Left forelimb (tissue), 1 donor: ENCODE measurements at places on chromosomes 1 and 21.

- no peak for DNase-seq
These were observed 56.5 kb downstream of the WLS start for GRCh38 chr1:68175621-68176398.

GRCh38 chr1:17069452-17070162 is 15.8 kb upstream of the SDHB start:
- DNase-seq, result peak; percentile 38

- no peak for DNase-seq
These were observed 61.7 kb downstream of the ERICH3 start for GRCh38 chr1:74611887-74612286.

GRCh38 chr1:240116831-240117769 is 25.4 kb downstream of the FMN2 start:
- DNase-seq, result no peak

GRCh38 chr1:187931776-187932175 is 1103.0 kb downstream of the PLA2G4A start:
- DNase-seq, result no peak

DNA sequence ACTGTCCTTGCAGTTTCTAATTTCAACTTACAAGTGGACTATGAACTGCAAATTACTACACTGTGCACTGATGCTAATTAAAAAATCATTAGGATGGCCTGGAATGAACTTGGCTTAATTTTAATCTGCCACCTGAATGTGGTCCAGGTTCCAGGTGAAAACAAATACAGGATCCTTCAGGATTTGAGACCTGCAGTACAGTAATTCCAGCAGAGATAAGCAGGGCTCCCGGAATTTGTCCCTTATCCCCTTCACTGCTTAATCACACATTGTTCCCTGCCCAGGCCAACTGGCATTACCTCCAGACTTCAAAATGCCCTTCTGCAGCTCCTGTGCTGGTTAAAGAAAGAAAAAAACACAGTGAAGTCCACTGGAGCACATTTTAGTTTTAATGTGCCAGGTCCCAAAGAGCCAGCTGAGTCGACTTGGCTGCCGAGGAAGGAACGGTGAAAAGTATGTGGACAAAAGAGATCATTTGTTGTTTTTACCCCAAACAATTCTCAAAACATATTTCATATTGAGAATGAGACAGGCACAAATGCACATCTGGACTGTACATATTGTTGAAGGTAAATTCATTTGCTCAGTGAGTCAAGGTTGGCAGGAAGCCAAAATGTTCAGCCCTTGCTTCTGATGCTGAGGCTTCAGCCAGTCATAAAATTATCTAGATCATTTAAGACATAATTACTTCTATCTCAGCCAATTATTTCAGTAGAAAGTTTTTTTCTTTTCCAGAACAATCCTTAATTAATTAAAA is 28.3 kb downstream of the DEGS1 start:
- no peak for DNase-seq

GRCh38 chr1:173409613-173410012 is 67.5 kb upstream of the PRDX6 start:
- no peak for DNase-seq

DNA sequence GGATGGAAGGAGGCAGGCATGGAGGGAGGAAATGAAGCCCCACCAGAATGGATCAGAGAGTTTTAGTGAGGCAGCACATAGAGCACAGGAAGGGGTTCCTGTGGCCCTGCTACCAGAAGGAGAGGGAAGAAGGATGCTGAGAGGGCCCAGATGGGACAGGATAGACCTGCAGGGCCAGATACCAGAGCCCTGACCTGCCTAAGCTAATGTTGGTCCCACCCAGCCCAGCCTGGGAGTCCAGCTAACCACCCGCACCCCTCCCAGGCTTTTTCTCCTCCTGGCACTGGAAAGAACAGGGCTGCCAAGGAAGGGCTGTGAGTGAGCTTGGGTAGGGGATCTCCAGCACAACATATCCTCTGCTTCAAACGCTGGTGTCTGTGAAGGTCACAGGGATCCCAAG is 6.9 kb downstream of the NECTIN4 start:
- DNase-seq, result no peak

DNA sequence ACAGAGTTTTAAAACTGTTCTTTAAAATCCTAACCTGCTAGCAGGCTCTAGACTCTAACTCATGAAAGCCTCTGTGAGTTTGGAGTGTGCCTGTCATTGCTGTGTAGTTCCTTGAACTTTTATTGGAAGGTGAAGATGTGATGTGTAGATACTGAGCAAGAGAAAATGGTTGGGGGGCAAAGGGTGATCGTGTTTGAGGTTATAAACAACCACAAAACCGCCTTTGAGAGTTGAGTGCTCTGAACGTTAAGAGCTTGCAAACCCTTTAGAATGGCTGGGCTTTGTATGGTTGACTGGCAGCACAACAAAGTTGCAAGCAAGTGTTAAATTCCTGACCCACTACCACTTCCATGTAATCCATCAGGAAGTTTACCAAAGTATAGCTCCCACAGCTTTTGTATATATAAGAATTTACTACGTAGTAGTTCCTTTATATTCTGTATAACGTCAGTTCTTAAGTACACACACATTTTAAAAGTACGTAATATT is 19.6 kb downstream of the BACE2 start:
- DNase-seq, result no peak

DNA sequence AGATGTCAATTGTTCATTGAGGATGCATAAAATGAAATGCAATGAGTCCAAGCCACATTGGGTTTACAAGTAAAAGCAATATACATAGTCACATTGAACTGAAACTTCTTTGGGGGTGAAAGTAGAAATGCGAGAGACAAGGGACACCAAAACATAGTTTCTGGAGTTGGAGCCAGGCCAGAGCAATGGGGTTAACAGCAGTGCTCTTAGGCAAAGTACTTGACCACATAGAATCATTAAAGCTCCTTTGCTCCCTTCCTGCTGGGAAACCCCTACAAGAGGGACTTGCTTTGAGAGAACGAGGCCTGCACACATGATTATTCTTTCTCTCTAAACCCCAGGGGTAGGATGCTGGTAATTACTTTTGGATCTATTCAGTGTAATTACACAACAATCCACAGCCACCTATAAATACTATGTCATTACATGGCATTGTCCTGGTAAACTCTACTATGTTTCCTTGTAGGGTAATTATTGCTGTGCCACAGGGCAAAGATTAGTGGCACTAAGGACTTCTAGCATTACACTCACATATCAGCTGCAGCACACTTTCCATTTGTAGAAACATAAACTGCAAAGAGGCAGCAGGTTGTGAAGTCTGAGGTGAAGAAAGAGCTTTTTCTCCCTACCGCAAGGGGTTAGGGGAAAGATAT is 421.6 kb upstream of the PBX1 start:
- no peak for DNase-seq

GRCh38 chr1:54456361-54456760 is 50.2 kb upstream of the SSBP3 start:
- DNase-seq, result no peak

- no peak for DNase-seq
These were observed 52.5 kb upstream of the CR2 start for GRCh38 chr1:207401578-207401977.

- DNase-seq, result no peak
These were observed 133.7 kb downstream of the DMRTA2 start for GRCh38 chr1:50289495-50289894.

DNA sequence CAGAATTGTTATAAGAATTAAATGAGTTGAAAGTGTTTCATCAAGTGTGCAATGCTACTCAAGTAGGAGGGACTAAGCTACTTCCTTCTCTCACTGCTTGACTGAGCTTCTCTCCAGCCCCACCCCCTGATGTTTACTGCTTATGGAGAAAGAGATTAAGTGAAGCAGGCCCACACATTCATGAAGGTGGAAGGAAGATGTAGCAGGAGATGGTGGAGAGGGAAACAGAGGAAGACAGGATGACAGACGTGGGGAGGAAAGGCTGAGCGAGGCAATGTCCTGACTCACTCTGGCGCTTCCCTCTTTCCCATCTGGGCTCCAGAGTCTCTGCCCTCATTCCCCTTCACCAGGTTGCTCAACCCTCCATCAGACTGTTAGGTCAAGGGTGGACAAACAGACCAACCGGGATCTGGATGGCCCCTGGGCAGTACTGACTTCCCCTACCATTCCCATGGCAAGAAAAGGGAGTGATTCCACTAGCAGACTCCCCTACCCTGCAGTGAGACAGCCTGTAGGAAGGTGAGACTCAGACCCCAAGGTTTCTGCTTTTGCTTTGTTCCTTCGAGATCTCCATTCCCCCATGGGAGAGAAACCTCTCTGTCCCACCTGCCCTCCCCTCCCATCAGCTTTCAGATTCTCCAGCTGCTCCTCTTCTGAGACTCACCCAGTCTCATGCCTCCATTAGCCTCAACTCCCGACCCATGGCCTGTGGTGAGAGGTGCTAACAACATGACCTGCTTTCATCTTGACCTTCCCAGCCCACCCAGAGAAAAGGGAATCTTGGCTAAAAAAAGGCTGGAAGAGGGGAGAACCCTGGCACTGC is 3.1 kb upstream of the ARHGEF2 start:
- DNase-seq, result no peak

- DNase-seq, result no peak
These were observed 1.6 kb downstream of the KDM1A start for GRCh38 chr1:23020706-23021405.

- no peak for DNase-seq
These were observed 10.2 kb downstream of the SETSIP start for GRCh38 chr1:92065042-92065441.

DNA sequence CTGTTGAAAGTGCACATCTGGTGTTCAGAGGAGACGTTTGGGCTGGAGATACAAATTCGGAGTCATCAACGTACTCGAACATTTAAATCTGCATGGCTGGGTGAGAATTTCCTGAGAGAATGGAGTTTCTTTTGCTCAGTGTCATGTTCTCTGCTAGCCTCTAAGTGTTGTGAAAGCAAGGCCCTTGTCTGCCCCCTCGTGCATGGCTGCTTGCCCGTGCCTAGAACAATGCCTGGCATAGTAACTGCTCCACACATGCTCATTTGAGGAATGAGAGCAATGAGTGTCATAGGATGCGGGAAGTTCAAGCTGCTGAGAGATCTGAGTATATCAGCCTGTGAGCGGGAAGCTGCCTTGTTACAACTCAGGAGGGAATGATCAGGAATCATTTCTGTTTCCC is 171.1 kb upstream of the CSF3R start:
- DNase-seq, result no peak

GRCh38 chr1:93907718-93908117 is 1.5 kb downstream of the GCLM start:
- no peak for DNase-seq

GRCh38 chr1:96749618-96750017 is 28.0 kb downstream of the PTBP2 start:
- DNase-seq, result no peak

DNA sequence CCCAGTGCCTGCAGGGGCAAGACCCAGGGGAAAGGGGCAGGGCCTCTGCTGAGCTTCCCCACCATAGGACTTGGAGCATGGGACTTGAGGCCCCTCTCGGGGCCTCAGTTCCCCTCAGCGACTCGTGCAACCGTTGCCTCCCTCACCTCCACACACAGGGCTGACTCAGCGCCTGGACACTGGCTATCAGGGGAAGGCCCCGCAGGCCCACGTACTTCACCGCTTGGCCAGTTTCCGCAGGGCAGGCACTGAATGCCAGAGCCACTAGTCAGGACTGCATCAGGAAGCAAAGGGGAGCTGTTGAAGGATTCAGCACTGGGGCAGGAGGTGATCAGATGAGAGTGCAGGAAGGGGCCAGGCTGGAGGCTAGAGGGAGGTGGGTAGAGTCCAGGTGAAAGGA is 15.5 kb upstream of the FAM131C start:
- DNase-seq, result no peak

- no peak for DNase-seq
These were observed 470.9 kb downstream of the LRRIQ3 start for GRCh38 chr1:73727036-73727435.

DNA sequence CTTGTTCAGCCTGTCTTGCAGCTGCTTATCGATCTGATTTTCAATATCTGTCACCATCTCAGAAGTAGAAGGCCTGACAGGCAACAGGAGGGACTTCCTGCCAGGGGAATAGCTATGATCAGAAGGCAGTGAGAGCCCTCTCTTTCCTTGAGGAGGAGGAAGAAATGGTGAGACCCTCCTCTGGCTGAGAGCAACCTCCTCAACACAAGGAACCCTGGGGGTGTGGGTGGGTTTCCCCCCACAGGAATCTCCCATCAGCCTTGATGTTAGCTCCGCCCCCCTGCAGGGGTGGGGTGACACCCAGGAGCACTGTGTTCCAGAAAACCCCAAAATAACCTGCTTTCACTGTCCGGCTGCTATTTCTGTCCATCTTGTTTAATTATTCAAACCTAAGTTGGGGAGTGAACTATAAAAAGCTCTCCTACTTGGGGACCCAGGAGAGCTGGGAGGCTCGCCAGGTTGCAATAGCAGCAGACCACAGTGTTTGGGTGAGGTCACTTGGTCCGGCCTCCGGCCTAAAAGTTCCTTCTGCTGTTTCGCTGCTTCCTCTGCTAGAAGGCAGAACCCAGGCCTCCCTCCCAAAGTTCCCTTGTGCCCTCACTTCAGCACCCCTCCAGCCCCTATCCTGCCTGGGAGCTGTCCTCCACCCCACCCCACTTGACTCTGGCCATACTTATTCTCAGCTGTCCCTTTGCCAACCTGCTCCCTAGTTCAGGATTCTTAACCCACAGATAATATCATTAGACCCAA is 7.8 kb upstream of the MEF2D start:
- no peak for DNase-seq

- no peak for DNase-seq
These were observed 293.1 kb upstream of the LYPLAL1 start for GRCh38 chr1:218880484-218881060.

GRCh38 chr1:192739476-192740184 is 69.2 kb upstream of the RGS2 start:
- DNase-seq, result no peak

- DNase-seq, result no peak
These were observed 466.6 kb upstream of the C1orf87 start for GRCh38 chr1:60540141-60540540.

DNA sequence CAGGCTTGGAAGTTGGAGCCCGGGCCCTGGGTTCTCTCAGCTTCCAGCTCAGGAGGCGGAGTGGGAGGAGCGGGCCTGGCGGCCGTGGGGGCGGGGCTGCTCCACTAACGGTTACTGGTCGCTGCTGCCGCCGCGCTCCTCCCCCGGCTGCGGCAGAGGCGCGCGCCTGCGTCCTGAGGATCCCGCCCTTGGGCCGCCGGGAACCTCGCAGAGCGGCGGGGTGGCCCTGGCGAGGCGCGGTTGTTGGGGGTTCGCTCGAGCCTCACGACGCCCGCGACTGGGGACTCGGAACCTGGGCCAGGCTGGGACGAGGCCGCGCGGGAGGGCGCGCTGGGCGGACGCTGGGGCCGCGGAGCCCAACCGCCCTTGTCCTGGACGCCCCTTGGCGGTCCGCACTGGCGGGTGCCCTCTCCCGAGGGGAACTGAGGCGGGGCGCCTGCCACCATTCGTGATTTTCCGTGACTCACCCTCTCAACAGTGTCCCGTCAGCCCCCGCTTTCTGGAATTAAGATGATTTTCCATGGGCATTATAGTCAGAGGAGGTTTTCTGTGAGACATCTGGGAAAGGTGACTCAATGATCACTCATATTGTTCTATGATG is 34.1 kb downstream of the OR2G3 start:
- DNase-seq, result peak; percentile 67

DNA sequence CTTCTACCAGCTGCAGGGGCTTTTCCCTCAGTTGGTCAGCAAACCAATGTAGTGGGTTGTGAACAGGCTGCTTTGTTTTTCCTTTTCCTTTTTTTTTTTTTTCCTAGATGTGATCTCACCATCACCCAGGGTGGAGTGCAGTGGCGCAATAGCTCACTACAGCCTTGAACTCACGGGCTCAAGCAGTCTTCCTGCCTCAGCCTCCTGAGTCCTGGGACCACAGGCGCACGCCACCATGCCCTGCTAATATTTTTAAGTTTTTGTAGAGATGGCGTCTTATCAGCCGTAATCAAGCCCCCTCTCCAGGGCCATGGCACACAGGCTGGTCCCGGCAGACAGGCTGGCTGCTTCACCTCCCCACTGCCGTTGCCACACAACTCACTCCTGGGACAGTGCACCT is 3.4 kb upstream of the TRIM11 start:
- no peak for DNase-seq
